AG04449 (cell line): ENCODE measurements at places on chromosomes 1 and 21.

DNA sequence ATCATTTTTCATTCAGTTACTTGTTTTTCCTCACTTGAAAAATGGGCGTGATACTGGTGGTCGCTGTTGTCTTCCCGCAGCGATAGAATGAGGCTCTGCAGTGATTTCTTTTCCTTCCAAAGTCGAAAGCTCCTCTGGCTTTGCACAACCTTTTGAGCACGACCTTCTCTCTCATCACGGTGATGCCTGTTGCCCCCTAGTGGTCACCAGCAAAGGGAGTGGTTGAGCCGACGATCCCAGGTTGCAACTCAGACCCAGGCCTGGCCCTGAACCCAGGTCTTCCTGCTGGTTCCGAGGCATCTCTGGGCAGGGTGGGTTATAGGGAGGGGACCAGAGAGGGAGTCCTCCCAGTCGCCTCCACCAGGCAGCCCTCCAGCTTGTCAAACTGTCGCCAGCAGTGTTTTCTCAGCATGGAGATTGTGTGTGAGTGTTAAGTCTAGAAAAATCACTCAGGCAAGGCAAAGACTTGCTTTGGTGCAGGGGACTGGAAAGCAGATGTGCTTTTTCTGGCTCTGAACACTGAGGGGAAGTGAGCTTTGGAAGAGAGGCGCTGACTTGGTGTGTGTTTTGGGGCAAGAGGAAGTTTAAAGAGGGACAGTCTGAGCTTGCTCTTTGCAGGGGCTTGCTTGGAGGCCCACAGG, 285.3 kb downstream of the CAMTA1 start:
- peak; percentile 1 for DNase-seq

- DNase-seq = no peak
Observed at GRCh38 chr1:77866296-77866695, 22.1 kb upstream of the NEXN start.

DNA sequence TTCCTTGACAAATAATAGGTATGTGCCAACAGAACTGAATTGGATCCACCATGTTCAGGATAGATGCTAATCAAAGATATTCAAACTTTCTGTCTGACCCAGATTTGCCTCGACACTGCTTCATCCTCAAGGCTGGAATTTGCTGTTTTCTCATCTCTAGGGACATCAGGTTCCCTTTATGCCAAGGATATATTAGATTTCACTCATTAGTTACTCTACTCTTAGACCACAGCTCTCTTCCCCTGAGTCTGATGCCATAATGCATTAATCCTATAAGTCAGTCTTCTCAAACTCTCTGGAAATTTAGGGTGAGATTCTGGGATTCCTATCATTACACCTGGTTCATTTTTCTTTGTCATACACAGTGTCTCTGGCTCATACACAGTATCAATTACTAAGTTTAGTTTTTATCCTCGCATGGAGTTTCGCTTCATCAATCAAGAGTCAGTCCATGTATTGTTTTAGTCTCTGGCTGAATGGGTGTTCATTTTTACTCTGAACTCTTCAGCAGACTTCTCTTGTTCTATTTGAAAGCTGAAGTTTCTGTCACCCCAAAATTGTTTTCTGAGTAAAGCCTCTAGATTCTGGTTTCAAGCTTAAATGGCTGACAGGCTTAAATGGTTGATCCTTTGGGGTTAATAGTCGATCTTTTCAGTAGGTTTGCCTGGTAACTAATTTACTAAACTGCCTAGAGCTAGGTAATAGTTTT, 9.3 kb upstream of the DCAF6 start:
- DNase-seq = no peak

- no peak for DNase-seq
Observed at GRCh38 chr1:76868916-76869315, 1.6 kb downstream of the ST6GALNAC5 start.

GRCh38 chr21:29230551-29231261, 68.0 kb upstream of the BACH1 start:
- no peak for DNase-seq

GRCh38 chr1:116667078-116667574, 407 bp downstream of the IGSF3 start:
- no peak for DNase-seq

GRCh38 chr1:92306020-92306419, 7.2 kb downstream of the RPAP2 start:
- DNase-seq = no peak

DNA sequence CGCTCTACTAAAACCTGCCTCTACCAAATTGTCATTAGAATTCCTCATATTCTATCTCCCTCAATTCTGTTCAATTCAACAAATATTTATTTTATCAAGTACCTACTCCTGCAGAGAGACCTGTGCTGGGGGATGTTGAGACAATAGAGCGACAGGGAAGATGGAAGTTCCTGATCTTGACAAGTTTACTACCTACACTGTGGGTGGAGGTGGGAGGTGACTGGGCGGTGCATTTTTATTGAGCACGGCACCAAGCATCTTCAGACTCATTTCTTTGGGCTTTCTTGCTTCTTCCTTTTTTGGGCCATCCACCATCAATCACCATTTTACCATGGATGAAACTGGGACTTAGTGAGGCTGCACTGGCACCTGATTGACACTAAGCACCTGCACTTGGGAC, 61.3 kb downstream of the KIRREL1 start:
- DNase-seq = no peak

GRCh38 chr1:162626094-162626493, 6.2 kb upstream of the DDR2 start:
- DNase-seq = no peak

DNA sequence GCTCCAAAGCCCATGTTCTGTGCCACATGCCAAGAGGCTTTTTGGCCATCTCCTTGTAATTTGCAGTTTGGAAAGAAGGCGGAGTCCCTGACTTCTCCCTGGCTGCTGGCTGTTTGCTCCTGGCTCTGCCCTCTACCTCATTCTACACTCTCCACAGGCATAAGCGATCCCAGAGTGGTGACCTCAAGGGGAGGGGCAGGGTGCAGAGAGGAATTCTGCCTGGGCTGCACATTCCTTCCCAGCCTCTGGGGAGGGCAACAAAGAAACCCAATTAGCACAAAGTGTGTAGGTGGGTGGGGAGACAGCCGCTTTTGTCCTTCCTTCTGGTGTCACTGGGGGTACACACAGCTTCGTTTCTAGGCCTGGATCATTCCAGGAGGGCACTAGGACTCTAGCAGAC, 95.3 kb downstream of the HIVEP3 start:
- DNase-seq = no peak

DNA sequence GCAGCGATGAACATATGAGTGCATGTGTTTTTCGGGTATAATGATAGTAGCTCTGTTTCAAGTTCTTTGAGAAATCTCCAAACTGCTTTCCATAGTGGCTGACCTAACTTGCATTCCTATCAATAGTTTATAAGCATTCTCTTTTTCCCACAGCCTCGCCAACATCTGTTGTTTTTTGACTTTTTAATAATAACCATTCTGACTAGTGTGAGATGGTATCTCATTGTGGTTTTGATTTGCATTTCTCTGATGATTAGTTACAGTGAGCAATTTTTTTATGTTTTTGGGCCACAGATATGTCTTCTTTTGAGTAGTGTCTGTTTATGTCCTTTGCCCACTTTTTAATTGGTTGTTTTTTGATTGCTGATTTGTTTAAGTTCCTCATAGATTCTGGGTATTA, 10.6 kb upstream of the RUNX1 start:
- DNase-seq = no peak

DNA sequence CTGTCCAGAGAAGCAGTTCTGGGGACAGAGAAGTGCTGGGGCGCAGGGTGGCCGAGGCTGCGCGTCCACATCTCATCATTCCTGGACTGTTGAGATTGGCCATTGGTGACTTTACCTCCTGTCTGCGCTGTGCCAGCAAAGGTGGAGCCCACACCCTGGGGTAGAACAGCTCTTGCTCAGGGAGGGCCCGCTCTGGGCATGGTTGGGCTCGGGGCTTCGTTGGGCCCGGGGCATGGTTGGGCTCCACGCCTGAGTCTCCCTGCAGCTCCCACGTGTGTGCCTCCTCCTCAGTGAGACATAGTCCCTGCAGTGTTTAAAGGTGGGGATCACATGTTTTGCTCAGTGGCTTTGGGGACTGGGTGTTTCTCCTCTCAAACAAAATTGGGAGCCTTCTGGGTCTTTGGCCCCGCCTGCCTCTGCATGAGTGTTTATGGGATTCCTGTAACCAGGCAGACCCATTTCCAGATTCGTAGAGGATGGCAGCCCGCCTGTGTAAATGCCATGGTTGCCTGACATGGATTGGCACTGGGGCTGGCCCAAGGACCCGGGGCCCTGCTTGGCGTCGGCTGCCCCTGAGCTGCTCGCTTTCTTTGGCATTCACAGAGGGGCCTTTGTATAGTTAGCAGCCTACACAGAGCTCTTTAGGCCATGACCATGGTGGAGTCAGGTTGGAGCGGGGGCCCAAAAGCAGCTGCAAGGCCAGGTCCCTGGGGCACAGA, 104.6 kb downstream of the TLR5 start:
- no peak for DNase-seq

GRCh38 chr21:46160907-46161632, 5.7 kb upstream of the FTCD start:
- no peak for DNase-seq

- no peak for DNase-seq
Observed at GRCh38 chr1:166350490-166350889, 183.7 kb upstream of the FAM78B start.
